ENCODE measurements at places on chromosomes 2 and 18. TPM values are rescaled to one million over a fixed set of nuclear protein-coding genes. Genes with fewer than 3 reads are reported as not detected.

The ZCCHC2 gene
- total RNA-seq, result 16.1 TPM

The CRACDL gene
- total RNA-seq, result 4.4 TPM

The GPR35 gene
- total RNA-seq, result 2.0 TPM

The LOXHD1 gene
- total RNA-seq, result 0.62 TPM

The UGT1A9 gene
- not detected for total RNA-seq

The KIF5C gene
- 1.2 TPM for total RNA-seq

The TTLL4 gene
- 5.6 TPM for total RNA-seq

- DNase-seq, result no peak
These were observed 850 bp downstream of the DNAJB2 start for GRCh38 chr2:219279916-219280516.

DNA sequence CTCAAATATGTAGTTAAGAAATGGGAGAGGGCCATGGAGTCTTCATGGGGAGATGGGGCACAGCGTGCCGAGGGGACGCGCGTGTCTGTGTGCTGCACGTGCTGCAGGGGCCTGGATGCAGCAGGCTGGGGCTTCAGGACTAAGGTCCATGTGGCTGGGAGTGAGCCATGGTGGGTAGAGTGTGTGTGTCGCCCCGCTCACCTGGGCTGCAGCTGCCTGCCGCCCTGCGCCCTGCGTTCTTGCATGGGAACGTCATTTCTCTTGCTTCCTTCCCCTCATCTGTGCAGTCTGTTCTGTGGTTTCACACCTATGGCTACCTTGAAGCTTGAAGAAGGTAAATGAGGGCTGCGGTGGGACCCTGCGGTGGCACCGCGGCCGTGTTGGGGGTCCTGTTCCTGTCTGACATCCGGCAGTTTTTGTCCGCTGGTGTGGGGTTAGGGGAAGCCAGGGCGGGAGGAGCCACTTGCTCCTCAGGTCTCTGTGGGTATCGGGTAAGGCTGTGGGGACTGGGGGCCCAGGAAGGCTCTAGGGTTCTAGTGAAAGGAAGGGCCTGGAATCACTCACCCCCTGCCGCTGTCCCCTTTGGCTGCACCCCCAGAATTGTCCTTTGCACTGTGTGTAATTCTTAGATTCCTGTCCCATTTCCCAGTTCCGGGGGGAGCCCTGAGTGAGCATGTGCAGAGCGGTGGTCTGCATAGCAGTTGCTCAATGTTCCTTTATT is 54.1 kb upstream of the HS6ST1 start:
- DNase-seq, result no peak

GRCh38 chr2:171798156-171798820 is 95.8 kb downstream of the SLC25A12 start:
- no peak for DNase-seq

GRCh38 chr2:201707753-201708152 is 9.3 kb upstream of the MPP4 start:
- DNase-seq, result no peak

DNA sequence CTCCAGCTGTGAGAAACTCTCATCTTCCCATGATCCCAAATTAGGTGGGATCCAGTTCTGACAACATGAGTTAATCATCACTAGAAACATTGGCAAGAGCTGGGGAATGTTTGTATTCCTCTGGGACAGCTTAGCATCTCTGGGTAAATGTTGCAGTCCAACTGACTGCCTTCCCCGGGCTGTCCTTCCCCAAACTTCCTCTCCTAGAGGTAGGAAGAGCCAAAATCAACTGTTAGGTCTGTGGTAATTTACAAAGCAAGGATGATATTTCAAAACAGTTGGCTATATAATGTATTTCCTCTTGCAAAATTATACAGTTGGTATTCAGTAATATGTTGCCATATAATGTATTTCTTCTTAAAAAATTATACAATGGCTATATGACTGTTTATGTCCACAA is 148.5 kb downstream of the MGAT5 start:
- DNase-seq, result peak; percentile 56

DNA sequence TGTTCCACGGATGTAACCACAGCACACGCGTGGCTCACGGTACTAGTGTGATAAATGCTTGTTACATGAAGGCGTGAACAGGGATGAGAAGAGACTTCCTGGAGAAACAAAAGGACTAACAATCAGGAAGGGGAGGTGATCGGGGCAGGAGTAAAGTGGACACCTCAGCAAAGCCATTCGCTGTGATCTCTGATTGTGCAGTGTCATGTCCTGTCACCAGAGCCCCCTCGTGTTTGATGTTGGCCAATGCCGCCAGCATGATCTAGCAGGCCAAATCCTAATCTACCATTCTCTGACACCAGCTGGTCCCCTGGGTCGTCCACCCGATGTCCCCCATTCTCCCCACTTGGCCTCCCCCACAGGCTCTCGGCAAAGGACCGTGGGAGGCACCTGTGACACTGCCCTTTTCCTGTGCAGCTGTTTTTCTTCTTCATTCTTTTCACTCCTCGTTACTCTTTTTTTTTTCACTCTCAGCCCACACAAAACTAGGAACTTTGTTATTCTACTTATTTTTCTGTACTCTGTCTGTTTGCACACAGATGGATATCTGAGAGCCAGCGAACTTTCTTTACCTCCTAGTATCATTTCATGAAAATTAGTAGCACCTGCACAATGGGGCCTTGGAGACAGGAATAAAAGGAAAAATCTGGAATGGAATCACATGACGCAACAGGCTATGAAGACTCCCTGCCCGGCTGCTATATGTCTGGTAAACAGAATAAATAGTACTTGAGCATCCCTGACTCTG is 146.8 kb downstream of the TGIF1 start:
- peak; percentile 70 for DNase-seq

DNA sequence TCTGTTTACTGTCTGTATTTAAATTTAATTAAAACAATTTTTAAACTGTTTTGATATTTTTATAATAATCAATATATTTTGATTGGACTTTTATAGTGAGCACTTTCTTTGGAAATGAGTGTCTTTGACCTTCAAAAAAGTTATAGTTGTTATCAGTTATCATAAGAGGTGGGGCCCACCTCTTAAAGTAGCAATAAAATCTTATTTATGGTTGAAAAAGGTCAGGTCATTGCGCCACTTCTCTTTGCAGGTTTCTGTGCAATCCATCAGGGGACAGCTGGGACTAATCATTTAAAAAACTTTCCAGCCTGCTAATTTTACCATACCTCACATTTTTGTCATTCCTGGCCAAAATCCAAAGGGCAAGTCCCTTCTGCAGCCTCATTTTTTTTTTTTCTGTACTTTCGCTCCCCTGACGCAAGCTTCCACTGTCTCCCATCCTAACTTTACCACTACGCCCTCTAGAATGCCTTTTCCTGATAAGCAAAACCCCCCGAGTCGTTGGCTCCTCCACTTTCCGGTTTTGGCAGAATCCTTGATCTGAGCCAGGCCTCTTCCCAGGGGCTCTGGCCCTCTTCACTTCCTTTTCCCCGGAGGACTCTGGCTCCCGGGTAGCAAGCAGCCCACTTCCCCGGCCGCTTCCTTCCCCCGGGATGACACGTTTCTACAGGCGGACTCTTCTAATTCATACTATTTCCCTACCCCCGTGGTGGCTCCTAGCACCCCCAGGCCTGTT is 1.1 kb upstream of the SEH1L start:
- DNase-seq, result peak; percentile 69

- DNase-seq, result peak; percentile 29
These were observed 12.6 kb downstream of the CAPN10 start for GRCh38 chr2:240599141-240599583.

- no peak for DNase-seq
These were observed 263.8 kb downstream of the SETBP1 start for GRCh38 chr18:44944461-44944860.

- no peak for DNase-seq
These were observed 233.7 kb downstream of the HDAC4 start for GRCh38 chr2:239167011-239167673.

- no peak for DNase-seq
These were observed 47.6 kb upstream of the IL1R1 start for GRCh38 chr2:102094917-102095316.

DNA sequence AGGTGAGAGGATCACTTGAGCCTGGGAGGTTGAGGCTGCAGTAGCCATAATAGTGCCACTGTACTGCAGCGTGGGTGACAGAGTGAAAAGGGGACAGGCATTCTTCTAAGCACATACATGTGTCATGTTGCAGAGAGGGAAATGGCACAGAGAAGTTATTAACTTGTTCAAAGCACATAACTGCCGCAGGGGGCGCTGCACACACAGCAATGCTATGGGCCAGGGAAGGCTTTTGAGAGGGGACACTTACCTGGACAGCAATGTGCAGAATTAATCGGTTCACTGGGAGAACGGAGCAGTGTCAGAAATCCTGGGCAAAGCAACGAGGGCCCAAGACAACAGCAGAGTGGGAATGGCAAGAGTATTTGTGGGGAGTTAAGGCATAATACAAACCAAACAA is 2.4 kb downstream of the SCYGR8 start:
- no peak for DNase-seq

GRCh38 chr2:101900375-101900774 is 91.4 kb upstream of the IL1R2 start:
- no peak for DNase-seq

DNA sequence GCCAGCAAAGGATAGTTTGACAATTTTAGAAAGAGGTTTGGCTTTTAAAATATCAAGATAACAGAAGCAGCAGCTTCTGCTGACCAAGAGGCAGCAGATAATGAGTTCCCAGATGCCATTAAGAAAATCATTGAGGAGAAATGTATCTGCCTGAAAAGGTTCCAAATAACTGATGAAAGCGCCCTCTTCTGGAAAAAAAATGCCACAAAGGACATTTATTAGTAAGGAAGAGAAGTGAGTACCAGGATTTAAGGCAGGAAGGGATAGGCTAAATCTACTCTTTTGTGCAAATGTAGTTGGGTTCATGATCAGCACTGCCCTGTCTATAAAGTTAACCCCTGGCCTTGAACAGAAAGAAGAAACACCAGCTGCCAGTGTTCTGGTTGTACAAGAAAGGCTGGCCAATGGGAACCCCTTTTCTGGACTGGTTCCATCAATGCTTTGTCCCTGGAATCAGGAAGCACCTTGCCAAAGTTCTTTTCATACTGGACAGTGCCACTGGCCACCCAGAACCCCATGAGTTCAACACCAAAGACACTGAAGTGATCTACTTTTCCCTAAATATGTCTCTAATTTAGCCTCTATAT is 40.6 kb downstream of the DHX57 start:
- no peak for DNase-seq

DNA sequence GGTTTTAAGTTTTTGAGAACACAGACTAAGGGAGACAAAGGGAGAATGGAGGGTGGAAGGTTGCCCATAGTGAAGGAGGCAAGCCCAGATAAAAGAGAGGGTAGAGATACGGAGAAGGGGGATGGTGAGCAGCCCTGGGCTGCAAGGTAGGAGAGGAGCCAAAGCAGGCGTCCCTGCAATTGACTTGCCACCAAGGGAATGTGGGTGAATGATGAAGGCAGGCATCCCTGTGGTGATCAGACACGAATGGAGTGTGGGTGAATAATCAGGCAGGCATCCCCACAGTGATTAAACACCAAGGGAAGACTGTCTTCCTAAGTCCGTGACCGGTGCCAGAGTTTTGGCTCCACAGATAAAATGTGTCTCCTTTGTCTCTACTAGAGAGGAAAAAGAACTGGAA is 16.5 kb upstream of the ALPK2 start:
- DNase-seq, result no peak

- no peak for DNase-seq
These were observed 38.0 kb upstream of the NEDD4L start for GRCh38 chr18:58005885-58006523.

GRCh38 chr2:20942646-20943125 is 101.2 kb downstream of the APOB start:
- no peak for DNase-seq

DNA sequence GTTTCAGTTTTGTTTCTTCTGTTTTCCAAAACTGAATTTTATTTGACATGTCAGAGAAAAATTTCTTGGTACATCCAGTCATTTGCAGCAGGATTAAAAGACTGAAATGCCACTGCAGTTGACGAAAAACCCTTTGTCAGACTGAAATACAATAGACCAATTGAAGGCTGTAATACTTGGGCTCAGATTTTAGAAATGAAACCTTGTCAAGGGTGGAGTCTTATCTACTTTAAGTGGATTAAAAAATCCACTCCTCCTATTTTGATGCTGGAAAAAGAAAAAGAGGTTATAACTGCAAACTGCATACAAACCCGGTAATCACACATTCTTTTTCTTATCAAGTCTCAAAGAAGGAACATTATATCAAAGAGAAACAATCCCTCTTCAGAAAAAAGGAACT is 80.2 kb upstream of the NEUROD1 start:
- DNase-seq, result no peak

GRCh38 chr2:110650346-110650745 is 27.5 kb downstream of the BUB1 start:
- no peak for DNase-seq

- DNase-seq, result no peak
These were observed 35.6 kb downstream of the SLC25A12 start for GRCh38 chr2:171858397-171858958.

- DNase-seq, result peak; percentile 37
These were observed 1.8 kb downstream of the ADRA2B start for GRCh38 chr2:96114546-96114902.

DNA sequence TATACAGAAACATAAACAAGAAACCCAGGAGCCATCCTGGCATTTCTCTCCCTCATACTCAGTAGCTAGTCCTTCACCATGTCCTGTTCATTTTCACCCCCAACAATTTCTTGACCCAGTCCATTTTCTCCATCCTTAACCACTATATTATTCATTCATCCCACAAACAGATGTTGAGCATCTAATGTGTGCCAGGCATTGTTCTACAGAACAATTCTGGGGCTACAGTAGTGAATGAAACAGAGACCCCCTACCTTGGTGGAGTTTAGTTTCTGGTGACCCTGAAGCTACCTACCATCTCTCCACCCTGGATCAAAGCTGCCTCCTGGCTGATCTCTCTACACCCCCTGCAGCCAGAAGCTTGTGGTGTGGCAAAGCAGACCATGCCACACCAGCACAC is 27.5 kb upstream of the BZW1 start:
- no peak for DNase-seq

GRCh38 chr2:40642237-40642636 is 190.3 kb upstream of the SLC8A1 start:
- DNase-seq, result no peak

DNA sequence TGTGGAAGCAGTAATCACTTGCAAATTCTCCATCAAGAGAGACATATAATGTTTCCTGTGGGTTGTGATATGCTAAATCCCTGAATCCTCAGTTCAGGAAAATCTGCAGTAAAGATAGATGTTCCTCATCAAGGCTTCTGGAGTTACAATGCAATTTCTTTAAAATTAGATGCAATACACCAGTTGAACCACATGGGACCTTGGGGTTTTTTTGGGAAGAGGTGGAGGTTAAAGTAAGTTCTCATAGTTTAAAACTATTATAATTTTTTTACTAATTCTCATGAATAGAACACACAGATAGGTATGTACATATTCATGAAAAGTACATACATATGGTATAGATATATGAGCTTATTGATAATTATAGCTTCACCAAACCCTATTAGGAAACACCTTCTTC is 496.2 kb downstream of the SATB2 start:
- DNase-seq, result no peak

All from Right ventricle myocardium superior (tissue), 1 donor.